ENCODE measurements at places on chromosomes 6 and 20.

- DNase-seq, result no peak
These were observed 180.2 kb downstream of the TFAP2B start for GRCh38 chr6:50998905-50999304.

DNA sequence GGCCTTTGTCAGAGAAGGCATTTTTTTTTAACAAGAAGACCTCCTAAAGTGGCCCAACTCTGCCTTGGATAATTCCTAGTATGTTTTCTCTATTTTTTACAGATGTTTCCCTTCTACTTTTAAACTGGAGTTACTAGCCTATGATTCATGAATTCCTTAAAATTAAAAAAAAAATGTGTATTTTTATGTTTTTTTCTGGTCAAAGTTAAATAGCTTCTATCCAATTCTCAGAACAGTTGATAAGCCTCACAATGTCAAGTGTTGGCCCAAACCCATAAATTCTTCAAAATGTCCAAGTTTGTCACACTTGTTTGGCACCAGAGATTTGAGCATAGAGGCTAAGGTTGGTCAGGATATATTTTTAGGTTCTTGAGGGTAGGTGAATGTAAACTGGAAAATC is 64.0 kb downstream of the JAG1 start:
- no peak for DNase-seq

- DNase-seq, result no peak
These were observed 133.3 kb upstream of the MAN1A1 start for GRCh38 chr6:119482850-119483285.

DNA sequence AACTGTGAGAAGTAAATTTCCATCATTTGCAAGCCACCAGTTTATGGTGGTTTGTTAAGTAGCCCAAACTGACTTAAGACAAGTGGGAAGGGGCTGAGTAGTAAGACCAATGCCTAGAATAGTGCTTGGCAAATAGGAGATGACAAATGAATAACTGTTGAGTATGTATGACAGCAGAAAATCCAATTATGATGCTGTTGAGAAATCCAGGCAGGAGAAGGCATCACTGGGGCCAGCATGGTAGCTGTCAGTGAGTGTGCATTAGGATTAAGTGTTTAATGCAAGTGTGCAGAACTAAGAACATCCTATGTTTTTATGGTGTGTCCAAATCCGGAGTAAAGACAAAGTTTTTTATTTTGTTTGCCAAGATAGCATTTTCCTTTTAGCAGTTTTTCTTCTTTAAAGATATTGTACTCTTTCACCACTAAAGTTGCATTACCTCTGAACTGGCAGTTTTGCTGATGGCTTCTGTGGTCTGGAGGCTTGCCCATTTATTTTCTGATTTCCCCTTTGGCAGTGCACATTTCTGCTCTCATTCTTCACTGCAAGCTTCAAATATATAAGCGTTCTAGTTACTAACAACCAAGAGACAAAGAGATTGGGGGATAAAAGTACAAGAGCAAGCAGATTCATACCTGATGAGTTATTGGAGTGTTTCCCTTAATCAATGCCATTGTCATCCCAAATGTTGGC is 289.7 kb downstream of the KCNQ5 start:
- DNase-seq, result no peak

GRCh38 chr20:2658414-2659354 is 5.3 kb downstream of the IDH3B start:
- DNase-seq, result no peak

DNA sequence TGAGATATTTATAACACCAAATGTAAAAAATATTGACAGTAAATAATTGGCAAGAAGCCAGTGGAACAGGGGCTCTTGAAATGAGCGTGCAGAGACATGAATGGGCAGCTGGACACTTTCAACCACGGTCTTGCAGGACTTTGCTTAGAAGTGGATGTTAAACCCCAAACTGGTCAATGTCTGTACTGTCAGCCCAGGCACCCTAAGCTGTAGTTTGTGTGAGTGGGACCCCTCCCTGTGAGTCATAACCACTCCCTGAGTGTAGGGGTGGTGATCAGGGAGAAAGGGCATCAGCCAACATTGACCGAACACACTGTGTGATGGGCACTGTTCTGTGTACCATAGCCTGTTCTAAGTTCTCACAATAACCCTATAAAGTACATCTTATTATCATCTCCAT is 108.6 kb downstream of the FIG4 start:
- no peak for DNase-seq

DNA sequence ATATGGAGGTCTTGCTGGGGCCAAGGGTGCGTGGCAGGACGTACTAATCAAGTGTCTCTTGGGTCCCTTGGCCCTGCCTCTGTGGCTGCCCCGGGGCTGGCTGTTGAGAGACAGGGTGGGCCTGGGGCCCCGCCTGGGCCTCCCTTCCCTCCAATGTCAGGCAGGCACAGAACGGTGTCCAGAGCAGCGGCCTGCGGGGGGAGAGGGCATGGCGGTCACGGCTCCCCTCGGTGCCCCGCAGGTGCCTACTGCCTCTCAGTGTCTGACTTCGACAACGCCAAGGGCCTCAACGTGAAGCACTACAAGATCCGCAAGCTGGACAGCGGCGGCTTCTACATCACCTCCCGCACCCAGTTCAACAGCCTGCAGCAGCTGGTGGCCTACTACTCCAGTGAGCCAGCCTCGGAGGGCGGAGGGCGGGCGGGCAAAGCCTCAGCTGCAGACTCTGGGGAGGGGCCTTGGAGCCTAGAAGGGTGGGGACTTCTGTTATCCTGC is 50.0 kb downstream of the SRC start:
- no peak for DNase-seq

DNA sequence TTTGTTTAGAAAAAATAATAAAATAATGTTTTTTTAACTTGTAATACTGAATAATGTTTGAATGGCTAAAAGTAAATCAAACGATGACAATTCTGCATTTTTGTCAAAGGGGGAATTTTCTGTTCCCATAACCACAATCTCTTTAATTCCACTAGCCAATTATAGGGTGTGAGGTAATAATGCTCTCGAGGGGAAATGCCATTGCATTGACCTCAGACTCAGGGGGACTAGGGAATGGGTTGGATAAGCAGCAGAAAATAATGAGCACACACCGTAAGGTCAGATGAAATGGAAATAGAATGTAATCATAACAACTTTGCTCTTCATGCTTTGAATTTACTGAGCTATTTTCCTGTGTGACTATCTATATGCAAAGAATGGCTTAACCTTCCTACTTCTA is 584.7 kb downstream of the RFPL4B start:
- no peak for DNase-seq

- no peak for DNase-seq
These were observed 80.3 kb downstream of the JARID2 start for GRCh38 chr6:15326067-15326614.

- no peak for DNase-seq
These were observed 62.1 kb downstream of the GINS1 start for GRCh38 chr20:25469558-25469957.

DNA sequence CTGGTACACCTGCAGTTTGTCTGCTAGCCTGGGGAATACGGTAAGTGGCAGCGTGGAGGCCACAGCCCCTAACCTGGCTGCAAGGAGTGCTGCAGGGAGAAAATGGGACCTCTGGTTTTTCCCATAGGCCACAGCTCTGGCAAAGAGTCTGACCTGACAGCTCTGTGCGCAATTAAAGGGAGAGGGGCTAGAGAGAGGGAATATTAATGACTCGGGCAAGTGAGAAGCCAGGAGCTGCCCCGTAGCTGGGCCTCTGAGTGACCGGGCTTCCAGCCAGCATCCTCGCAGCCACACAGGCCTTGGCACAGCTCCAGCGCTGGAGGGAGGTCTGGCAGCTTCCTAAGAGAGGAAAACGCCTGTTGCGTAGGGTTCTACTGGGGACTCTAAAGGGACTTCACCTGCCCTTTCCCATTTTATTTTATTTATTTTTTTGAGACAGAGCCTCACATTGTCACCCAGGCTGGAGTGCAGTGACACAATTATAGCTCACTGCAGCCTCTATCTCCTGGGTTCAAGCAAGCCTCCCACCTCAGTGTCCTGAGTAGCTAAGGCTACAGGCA is 18.2 kb upstream of the OCSTAMP start:
- no peak for DNase-seq

- DNase-seq, result no peak
These were observed 51.0 kb downstream of the ABHD12 start for GRCh38 chr20:25339608-25340007.

DNA sequence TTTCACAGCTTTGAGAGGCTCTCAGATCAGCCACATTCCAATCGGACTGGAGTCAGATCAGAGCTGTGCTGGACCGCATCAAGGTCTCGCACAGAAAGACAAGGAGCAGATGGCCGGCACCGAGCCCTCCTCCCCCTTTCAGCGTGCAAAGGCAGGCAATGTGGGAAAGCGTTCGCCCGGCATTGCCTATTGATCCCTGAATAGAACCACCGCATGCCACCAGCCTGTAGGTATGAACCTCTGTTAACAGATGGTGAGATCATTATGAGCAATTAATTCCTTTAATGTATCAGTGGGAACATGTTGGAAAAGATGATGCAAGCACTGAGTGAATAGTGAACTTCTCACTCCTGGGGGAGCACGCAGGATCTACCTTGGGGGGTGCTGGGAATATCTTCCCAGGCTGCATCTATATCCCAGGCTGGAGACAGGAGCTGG is 117.5 kb upstream of the ID4 start:
- DNase-seq, result no peak

- DNase-seq, result peak; percentile 49
These were observed 682 bp downstream of the BRD2 start for GRCh38 chr6:32968867-32969684.

- no peak for DNase-seq
These were observed 42.0 kb upstream of the LYRM2 start for GRCh38 chr6:89680551-89680950.

DNA sequence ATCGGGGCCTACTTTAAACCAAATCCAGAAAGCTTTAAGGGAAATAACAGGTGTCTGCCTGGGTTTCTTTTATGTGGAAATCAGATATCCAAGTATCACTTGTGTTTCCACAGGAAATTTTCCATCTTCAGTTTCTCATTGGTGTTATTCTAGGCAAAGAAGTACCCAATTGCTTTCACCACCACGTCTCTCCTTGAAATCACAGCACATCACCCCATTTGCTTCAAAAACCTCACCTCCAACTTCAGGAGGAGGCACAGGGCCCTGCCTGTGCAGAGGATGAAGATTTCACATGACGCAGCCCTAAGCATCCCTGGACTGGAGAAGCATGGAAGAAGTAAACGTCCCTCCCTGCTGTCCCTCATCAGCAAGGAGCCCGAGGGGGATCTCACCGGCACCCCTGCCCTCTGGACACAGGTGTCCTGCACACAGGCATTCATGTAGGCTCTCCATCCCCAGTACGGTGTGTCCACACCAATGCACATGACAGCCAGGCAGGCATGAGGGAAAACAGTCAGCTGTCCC is 182.3 kb downstream of the TBXT start:
- DNase-seq, result no peak

DNA sequence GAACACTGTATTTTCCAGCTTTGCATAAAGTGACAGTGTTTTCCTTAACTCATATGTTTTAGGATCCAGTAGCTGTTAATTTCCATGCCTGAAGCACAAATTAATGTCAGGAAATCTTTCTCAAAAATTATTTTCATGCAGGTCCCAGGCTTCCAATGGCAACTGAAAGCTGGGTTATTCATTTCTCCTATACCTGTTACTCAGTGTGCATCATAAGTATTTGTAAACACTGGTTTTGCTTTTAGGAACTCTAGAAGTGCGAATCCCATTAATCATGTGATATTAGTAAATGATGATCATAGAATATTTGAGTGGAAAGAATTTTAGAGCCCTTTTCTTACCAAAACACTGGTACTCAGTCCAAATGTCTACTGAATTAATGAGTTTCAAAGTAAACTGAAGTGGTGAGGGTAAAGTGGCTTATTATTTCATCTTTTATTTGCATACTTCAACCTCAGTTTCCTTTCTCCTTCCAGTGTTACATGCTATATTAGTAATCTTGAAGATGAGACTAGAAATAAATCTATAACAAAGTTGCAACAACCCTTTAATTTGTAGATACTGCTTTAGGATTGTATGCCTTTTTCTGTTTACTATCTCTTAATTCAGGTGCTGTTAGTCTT is 124.0 kb downstream of the ZFAND3 start:
- DNase-seq, result no peak

DNA sequence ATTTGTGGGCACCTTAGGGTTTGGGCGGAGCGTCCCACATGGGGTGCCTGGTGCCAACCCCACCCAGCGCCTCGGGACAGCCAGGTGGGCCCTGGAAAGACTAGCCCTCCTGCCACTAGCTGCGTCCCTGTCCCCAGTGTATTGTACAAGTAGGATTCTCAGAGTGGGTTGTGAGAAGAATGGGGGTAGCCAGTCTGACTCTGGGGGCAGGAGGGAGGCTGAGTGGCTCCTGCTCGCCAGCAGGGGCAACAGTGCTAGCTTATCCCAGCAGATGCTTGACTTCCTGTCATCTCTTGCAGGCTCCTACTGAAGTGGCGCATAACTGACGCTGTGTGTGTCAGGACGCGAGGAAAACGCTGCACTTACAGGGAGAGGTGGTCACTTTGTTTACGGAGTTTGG is 9.3 kb downstream of the PSMA7 start:
- no peak for DNase-seq

DNA sequence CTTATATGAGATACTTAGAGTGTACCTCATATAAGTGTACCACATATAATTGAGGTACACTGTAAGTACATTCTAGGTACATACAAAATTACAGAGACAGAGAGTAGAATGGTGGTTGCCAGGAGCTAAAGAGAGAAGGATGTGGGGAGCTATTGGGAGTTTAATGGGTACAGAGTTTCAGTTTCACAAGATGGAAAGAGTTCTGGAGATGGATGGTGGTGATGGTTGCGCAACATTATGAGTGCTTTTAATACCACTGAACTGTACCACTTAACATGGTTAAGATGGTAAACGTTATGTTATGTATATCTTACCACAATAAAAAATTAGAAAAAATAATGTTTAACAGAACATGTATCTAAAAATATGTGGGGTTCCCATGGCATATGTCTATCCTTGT is 69.4 kb downstream of the PRND start:
- no peak for DNase-seq

- no peak for DNase-seq
These were observed 174.8 kb upstream of the ARG1 start for GRCh38 chr6:131398176-131398575.

DNA sequence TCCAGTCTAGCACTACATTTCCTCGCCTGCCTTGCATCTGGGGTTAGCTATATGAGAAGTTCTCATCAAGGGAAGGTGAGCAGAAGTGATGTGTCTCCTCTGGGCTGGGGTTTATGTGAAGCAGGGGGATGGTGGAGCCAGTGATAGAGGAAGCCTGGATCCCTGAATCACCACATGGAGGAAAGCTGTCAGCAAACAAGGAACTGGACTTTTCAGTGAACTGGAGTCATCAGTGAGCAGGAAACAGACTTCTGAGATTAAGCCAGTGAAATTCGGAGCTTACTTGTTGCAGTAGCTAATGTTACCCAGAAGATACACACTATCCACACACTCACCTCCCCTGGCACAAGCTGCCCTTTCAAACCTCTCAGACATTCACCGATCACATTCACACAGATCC is 13.4 kb upstream of the TOX2 start:
- no peak for DNase-seq

DNA sequence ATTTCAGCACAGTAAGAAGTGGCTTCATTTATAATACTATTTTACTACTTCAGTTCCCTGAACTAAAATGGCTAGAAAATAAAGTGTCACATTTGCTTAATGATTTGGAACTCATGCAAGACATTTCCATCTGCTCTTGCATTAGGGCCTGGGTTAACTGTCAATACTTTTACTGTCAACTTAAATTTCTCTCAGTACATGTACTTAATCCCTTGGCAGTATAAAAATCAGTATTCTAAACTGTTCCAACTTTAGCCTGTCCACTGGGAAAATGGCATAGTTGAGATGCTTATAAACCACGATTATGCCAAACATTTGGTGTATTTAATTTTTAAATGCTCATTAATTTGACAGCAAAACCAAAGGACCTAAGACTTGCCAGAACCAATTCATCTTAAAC is 154.5 kb downstream of the ASCC3 start:
- no peak for DNase-seq

GRCh38 chr6:63672582-63673129 is 37.1 kb downstream of the PHF3 start:
- no peak for DNase-seq

Measured in activated CD8-positive, alpha-beta memory T cell treated with anti-CD3 and anti-CD28 coated beads, Interleukin-2, amount 50 U/mL, for 4 hours (primary cell).